ENCODE measurements at places on chromosomes 12 and 14.
A peak's percentile ranks its signal among the peaks of the same experiment; 100 is the strongest.

DNA sequence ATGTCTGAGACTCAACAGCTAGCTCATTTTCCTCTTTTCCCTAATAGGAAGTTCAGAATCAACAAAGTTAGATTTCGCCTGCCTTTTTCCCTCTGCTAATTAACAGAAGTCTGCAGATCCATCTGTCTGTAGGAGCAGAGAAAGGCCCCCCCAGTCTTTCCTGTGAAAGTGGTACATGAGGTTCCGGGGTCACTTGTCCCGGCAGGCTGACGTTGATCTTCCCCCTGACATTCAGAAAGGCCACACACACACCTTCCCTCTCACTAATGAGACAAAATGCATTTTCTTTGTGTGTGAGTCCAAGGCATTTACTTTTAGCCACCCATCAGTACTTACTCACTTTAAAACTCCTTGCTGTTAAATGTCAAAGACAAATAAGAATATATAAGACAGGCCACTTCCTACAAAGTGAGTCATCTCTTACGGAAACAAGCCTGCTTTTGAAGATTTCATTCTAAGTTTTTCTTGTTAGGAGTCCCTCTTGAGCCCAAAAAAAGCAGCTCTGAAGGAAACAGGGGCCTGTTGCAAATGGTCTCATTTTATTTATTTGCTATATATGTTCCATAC lies 138.7 kb downstream of the TTC7B start:
- DNase-seq, result no peak

DNA sequence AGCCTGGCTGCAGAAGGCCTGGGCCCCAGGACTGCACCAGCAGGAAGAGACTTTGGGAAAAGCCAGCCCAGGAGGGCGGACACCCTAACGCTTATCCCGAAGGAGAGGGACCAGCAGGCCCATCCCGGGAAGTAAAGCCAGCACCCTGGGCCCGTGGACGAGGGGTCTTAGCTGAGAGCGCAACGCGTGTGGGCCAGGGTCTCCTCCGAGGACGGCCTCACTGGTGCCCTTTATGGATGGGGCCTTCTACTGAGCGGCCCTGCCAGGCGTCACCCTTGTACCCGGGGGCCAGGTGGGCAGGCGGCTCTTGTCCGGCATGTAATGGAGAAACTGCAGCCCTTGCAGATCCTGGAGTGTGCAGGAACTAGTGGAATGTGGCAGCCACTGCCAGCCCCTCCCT lies 14.1 kb downstream of the TEDC1 start:
- no peak for DNase-seq

DNA sequence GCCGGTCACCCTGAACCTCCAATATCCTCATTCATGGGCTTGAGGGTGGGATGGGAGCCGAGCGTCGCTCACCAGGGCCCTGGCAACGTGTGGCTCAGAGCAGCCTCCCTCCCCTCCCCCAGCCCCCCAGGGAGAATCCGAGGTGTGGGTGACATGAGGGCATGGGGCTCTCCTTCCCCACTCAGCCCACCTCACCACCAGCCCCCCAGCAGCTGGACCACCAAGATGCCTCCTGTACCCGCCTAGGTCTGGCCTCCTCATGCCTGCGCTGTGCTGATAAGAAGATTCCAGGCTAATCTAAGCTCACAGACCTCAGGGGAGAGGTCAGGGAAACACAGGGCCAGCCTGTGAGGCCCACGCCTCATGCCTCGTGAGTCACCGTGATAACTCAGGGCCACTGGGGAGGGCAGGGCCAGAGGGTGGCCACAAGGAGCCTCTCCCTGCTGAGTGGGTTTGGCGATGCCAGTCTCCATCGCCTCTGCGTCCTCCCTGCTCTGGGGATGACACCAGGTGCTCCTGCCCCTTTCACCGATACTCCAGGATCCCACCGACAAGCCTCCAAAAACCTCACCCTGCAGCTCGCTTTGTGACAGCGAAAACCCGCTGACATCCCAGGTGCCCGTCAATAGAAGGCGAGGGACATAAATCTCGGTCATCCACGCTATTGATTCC lies 56.9 kb downstream of the TESC start:
- no peak for DNase-seq

DNA sequence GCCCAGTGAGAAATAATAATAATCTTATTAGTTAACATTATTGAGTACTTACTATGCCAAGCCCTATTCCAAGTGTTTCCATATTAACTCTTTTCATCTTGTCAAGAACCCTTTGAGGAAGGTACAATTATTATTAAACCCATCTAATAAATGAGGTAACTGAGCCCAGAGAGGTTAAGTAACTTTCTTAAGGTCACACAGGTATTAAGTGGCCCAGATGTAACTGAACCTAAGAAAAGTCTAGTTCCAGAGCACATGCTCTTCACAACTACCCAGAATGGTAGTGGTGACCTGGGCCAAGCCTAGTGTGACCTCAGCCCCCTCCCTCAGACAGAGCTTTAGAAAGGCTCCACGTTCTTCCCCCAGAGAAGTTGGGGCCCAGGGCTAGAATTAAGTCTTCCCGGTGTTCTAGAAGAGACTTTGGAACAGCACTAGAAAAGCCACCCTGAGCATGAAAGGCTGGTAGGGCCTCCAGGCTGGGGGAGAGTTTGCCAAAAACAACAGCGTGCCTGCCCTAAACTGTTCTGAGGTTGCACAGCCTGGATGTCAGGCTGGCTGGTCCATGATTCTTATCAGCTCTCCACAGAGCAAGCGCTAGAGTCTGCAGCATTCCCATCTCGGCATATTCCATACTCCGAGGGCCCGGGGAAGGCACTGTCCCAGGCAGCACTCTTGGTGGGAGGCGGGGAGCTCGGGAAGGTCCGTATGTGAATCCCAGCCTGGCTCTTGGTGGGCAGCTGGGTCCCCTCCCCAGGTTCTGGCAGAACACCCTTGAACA lies 41.3 kb upstream of the CTDSP2 start:
- no peak for DNase-seq

DNA sequence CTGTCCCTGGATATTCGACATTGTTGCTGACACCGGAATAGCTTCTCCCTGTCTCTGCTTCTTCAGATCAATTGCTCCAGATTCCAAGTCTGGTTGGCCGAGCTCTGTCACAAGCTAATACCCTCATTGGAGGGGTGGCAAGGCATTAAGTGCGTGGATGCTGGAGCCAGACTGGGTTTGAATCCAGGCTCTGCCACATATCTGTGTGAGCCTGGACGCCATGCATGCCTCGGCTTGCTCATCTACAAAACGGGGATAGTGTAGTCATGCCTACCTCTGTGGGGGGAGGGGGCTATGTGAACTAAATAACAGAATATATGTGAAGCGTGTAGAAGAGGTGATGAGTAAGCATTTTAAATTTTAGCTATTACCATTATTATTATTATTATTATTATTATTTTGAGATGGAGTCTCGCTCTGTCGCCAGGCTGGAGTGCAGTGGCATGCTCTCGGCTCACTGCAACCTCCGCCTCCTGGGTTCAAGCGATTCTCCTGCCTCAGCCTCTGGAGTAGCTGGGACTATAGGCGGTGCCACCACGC lies 97.3 kb downstream of the AACS start:
- DNase-seq, result no peak

GRCh38 chr12:74431801-74432200 lies 105.8 kb upstream of the ATXN7L3B start:
- no peak for DNase-seq

GRCh38 chr12:113161415-113162016 lies 12.0 kb downstream of the CFAP73 start:
- DNase-seq, result peak; percentile 67

GRCh38 chr12:130859161-130859560 lies 12.7 kb upstream of the RAN start:
- no peak for DNase-seq

GRCh38 chr14:23929136-23929535 lies 24.4 kb upstream of the DHRS4 start:
- no peak for DNase-seq

DNA sequence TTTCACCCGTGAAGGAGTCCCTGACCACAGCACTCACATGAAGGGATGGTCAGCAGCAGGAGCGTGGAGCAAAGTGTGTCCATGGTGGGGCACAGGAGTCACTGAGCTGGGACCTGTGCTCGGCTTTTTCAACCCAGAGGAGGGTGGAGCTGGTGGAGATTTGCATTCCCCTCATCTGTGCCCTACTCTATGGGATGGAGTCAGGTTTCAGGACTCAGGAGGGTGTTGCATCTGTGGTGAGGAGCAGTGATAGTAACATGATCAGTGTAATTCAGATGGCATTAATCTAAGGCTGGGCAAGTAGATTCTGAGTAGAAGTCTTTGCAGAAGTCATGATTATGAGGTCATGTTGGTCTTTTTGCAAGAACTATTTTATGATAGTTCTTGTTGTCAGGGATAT lies 511.9 kb downstream of the TMEM121 start:
- no peak for DNase-seq

- DNase-seq, result no peak
Observed at GRCh38 chr12:15001733-15002382, 29.0 kb downstream of the PDE6H start.

DNA sequence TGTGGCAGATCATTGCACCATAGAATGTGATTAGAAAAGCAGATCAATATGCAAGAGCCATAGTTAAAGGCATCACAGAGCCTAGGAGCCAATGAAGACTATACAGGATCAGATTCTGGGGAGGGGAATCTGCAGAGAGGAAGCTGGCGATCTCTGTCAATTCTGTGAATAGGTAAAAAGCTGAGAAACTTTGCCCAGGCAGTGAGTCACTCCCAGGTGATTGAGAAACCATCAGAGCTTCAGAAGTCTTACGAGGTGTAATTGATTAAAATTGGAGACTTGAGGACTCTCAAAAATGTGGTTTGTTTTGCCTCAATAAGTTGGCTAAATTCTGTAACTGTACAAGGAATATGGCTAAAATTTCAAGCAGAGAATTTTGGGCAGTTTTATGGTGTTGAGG lies 41.7 kb upstream of the TSPAN11 start:
- DNase-seq, result no peak

GRCh38 chr14:89429199-89430181 lies 12.5 kb upstream of the FOXN3 start:
- peak; percentile 34 for DNase-seq

DNA sequence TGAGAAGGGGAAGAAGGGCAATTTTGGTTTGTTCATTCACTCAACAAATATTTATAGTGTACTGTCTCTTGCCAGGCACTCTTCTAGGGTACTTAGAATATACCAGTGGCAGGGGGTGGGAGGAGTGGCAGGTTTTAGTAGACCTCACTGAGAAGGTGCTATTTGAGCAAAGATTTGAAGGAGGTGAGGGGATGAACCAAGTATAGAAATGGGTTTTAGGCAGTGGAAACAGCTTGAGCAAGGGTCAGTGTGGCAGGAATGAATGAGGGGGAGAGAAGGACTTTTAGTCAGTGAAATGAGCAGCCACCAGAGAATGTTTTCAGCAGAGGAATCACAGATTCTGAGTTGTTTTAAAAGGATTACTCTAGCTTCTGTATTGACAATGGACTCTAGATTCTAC lies 2.3 kb downstream of the PRIM1 start:
- no peak for DNase-seq

- DNase-seq, result no peak
Observed at GRCh38 chr12:20122274-20122673, 246.1 kb upstream of the PDE3A start.

DNA sequence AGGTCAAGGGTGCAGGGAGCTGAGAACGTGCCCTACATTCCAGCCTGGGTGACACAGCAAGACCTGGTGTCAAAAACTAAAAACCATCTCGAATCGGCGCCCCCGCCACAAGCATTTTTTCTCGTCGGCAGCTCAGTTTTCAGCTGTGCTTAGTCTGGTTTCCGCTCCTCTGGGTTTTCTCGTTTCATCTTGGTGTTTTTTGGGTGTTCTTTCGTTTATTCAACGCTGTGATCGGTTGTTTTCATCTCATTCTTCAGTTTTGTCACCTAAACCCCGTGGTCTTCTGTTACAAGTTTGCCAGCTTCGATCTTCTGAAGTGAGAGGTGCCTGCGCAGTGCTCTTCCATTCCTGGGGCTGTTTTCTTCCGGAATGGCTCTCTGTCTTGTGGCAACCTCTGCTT lies 41.4 kb downstream of the NOC4L start:
- DNase-seq, result no peak

GRCh38 chr14:76115010-76115422 lies 36.7 kb upstream of the GPATCH2L start:
- no peak for DNase-seq

GRCh38 chr12:77323788-77324415 lies 258.5 kb upstream of the E2F7 start:
- peak; percentile 17 for DNase-seq

- no peak for DNase-seq
Observed at GRCh38 chr12:48031135-48031960, 27.1 kb upstream of the COL2A1 start.

DNA sequence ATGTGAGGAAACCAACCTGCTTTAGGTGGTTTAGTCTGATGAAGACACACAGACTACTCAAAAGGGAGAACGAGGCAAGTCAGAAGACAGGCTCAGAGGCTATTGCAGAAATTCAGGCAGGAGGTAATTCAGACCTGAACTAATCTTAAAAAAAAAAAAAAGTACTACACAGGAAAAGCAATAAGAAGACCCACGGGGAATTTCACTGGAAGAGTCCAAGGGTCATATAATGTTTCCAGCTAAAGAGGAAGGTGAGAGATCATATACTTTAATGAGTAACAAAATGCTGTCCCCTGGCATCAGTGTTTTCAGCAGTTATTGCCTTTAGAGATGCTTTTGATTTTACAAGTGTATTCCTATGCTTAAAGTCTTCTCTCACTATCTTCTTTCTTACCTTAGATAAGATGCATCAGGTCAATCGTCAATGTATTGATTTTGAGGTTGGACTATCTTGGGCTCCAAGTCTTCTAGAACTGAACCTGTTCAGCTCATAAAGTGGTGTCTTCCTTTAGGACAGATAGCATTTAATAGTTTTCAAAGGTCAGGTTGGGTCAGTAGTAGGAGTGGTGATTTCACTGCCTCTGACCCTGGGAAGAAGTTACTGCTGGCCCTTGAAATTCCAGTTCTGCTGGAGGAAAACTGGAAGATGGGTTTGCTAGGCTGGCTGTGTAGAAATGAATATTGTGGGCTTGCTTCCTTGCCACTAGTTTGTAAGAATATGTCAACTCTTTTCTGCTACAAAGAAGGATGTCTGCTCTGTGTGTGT lies 60.0 kb downstream of the FAR2 start:
- no peak for DNase-seq

- DNase-seq, result no peak
Observed at GRCh38 chr14:58104808-58105207, 47.2 kb downstream of the ARMH4 start.

- no peak for DNase-seq
Observed at GRCh38 chr14:74346341-74346740, 1.9 kb upstream of the VRTN start.

DNA sequence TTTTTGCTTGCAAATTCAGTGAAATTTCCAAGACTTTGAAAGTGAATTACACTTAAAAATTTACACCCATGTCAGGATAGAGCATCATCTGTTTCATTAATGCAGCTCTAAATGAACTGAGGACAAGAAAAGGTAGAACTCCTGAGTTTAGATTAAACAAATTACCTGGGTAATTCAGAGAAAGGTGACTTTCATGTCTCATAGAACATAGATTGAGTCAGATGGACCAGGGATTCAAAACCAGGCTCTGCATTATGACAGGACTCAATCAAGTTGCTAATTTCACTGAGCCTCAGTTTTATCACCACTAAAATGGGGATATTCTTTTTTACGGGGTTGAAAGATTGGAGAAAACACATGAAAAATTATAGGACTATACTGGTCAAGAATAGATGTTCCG lies 4.5 kb downstream of the ARHGDIB start:
- no peak for DNase-seq

GRCh38 chr12:53954694-53955035 lies at the start of gene HOXC12:
HOXC12 (plus strand) TSS chr12:53954903; CDS start chr12:53954930, 27 bp downstream.
- DNase-seq, result no peak
